Stimulated activated CD8-positive, alpha-beta memory T cell treated with anti-CD3 and anti-CD28 coated beads, Interleukin-2, amount 100 ng/mL, for 1 hour (primary cell): ENCODE measurements at places on chromosomes 4 and X.

DNA sequence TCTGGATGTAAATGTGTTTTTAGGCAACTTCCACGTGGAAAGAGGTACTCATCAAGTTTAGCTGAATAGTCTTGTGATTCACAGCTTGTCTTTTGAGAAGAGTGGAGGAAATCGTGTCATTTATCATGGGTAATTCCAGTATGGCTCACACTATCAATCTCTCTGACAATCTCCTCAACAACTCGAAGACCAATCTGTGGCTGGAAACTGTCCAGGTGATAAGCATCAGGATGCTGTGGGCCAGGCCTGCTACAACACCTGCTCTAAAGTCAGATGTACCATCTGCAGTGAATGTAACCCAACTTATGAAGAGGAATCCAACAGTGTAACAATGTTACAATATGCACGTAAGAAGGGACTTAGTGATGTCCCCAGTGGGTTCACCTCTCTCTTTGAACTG, 132.1 kb upstream of the GK2 start:
- DNase-seq = no peak

DNA sequence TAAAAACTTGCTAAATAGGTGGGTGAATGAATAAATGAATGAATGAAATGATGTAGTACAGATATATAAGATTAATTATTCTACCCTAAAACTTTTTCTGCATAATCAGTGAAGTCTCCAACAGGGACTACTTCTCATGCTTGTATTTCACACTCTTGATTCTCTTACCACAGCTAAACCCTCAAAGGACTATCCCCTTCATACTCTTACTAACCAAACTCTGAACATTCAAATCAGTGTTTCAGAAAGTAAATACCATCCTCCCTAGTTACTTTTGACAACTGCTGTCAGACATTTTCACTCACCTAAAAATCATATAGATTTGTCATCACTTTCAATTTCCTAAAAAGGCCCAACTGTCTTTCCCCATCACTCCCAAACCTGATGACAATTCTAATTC, 234.3 kb upstream of the HHIP start:
- no peak for DNase-seq

DNA sequence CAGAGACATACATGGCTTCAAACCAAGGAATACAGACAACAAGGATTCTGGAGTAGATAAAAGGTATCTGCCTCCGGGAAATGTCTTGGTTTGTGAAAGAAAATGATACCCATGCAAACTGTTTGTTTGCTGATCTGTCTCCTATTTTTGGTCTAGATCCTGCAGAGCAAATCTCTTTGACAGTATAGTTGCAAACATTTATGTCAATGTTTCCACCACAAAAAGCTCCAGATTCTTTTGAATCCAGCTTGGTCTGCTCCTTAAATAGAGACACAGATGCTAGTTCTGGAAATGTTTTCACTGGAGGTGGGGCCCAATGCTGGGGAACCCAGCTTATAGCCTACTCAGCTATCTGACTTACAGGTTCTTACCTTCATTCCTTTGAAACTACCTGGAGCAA, 119.7 kb downstream of the ATG4A start:
- DNase-seq = no peak

DNA sequence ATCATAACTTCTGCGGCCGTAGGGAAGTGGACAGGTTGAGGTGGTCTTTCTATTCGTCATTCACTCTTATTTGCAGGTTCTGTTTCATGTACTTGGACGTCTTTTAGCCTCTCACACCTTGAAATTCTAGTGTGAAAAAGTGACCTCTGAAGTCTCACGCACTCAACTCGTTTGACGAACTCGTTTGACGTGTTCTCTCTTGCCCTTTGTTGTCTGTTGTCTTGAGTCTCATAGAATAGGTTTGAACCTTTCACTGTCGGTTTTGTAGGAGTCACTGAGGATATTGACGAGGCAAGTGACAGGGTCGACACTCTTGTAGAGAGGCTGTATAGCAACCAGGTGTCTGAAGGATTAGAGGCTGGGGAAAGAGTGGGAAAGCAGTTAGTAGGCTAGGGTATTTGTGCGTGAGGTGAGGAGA, 1.1 kb upstream of the PGRMC2 start:
- no peak for DNase-seq

GRCh38 chr4:86608757-86609375, 14.8 kb downstream of the PTPN13 start:
- DNase-seq = no peak
